Osteocyte (in vitro differentiated cells): ENCODE measurements at places on chromosomes 5 and 9.

DNA sequence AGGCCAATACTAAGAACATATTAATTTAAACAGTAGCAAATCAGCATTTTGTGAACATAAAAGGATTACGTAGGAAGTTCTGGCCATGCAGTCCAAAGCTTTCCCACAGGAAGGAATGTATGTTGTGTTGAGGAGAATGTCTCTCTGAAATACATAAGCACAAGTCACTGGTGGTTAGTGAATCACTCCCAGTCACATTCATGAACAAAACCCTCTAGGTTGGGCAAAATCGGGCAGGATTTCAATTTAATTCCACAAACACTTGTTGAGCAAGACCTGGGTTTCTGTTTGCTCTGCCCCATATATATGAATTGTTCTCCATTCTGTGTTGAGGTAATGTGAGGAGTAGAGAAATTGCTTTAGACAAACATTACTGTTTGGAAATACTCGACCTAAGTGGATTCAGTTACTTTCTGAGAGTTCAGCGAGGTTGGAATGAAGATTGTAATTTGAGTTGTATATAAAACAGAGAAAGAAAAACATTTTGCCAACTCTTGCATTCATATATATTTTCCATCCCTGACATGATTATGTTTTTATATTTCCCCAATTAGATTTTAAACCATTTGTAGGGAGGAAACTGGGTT lies 127.6 kb upstream of the RPS23 start:
- DNase-seq: no peak

GRCh38 chr9:4073371-4073770 lies 226.5 kb downstream of the GLIS3 start:
- DNase-seq: no peak

GRCh38 chr5:122921826-122922225 lies 76.4 kb downstream of the SNX24 start:
- DNase-seq: no peak

GRCh38 chr9:14214065-14214684 lies 99.8 kb downstream of the NFIB start:
- DNase-seq: no peak

GRCh38 chr5:56100439-56101176 lies 105.8 kb upstream of the IL6ST start:
- DNase-seq: no peak

GRCh38 chr9:33158843-33159776 lies 8.0 kb downstream of the B4GALT1 start:
- DNase-seq: no peak

DNA sequence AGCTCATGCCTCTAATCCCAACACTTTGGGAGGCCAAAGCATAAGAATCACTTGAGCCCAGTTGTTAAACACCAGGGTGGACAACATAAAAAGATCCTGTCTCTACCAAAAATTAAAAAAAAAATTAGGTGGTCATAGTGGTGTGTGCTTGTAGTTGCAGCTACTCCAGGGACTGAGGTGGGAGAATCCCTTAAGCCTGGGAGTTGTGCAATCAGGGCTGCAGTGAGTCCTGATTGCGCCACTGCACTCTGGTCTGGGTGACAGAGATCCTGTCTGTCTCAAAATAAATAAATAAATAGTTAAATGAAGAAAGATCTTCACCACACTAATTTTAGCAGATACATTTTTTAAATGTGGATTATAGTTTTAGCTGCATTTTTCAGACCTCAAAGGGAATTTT lies 433.2 kb downstream of the MAT2B start:
- no peak for DNase-seq

DNA sequence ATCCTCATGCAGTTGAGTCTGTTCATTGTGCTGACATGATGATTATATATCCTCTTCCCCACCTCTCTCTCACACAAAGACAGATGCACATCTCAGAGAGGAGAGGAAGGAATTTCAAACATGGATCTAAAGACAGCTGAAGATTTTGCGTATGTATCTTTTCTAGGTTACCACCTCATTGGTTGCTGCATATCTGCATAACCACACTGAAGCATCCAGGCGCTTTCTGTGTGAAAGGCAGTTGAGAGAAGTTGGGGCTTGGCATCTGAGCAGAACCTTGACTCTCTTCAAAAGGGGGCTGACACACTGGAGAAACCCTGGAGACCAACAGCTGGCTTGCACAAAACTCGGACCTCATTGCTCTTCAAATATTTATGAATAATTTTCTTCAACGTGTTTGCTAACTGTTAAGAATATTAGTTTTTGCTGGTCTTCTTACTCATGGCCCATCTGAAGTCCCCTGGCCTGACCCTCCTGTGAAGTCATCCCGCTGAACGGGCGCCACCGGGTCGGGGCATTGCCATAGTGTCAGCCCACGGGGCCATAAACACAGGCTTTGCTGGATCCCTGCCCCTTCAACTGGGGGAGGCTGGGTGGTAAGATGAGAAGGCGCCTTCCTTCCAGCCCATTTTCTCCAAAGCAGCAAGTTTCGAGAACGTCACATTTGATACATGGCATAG lies 593.2 kb upstream of the CLINT1 start:
- DNase-seq: no peak

DNA sequence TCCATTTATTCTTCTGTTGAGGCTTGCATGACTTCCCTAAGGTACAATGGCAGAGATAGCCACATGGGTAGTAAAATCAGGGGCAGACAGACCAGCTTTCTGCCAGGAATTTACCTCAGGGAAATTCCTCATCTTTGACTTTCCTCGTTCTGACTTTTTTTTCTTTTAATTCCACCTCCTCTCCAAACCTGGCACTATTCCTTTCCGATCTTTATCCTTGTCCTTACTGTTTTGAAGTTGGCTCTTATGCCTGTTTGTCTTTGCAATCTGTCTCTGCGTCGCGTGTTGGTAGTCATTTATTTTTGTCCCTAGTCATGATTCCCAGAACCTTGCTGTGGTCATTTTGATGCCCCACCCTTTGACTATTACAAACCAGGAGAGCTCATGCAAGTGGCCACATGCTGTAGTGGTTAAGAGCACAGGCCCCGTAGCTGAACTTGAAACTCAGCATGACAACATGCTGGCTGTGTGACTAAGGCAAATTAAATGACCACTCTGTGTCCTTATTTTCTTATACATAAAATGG lies 19.0 kb downstream of the TMC1 start:
- no peak for DNase-seq
